ENCODE measurements at places on chromosomes 2 and 18.

DNA sequence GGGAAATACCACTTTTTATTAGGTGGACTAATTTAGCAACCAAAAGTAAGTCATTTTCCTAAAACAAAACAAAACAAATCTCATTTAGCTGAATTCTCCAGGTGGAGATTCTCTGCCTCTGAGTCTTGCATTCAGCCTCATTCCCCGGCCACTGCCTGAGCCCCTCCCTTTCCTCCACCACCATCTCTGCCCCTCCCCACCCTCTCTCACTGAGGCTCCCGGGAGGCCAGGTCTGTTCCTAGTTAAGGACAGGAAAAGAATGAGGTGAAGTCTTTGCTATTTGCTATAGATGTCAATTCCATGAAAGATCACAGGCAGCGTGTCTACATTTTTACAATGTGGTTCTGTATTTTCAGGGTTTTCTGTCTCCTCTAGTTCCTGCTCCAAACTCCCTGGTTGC is 83.0 kb upstream of the SOX11 start:
- DNase-seq, result no peak

GRCh38 chr18:51255693-51256092 is 58.2 kb upstream of the MEX3C start:
- no peak for DNase-seq

DNA sequence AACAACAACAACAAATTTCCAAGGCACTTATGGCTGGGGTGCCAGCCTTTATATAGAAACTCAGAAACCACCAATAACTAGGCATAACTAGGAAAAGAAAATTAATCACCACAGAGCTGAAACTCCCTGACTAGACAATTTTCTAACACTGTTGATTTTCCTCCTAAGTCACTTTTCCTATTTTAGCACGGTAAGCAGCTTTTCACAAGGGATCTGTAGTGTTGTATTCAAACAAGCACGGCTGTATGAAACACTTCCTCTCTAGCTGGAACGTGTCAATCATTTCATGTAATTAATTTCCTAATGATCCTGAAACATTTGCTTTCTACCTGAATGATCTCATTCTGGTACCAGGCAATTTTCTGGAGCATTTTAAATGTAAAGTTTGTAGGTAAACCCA is 645.0 kb downstream of the IRS1 start:
- no peak for DNase-seq

DNA sequence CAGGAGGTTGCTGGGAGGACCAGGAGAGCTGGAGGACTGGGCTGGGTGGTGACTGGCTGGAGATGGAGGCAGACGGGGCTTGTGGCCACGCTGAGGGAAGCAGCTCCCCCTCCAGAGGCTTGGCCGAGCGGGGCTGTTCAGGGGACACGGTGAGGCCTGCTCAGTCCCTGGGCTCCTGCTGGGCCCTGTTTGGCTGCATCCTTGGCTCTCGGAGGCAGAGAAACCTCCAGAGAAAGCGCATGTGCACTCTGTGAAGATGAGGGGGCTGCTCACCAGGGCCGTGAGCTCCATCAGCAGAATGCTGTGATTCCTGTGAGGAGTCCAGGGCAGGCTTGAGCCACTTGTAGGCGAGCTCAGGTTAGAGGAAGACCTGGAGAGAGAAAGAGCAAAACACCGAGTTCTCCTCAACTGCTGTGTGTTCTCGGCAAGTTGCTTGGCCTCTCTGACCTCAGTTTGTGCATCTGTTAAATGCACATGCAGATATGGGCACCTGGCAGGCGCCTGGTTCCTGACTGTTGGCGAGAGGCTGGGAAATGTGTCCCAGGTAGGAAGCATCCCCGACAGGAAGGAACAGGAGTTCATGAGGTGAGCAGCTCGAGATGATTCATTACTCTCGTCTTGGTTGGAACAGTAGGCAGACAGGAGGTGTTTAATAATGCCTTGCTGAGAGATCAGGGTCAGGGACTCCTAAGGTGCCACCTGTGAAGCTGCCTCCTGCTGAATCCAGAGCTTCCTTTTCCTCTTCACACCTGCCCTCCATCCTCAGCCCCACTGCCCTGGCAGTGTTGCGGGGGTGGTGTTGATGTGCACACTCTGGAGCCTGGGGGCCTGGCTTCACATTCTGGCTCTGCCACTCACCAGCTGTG is 941 bp downstream of the ZAP70 start:
- no peak for DNase-seq

DNA sequence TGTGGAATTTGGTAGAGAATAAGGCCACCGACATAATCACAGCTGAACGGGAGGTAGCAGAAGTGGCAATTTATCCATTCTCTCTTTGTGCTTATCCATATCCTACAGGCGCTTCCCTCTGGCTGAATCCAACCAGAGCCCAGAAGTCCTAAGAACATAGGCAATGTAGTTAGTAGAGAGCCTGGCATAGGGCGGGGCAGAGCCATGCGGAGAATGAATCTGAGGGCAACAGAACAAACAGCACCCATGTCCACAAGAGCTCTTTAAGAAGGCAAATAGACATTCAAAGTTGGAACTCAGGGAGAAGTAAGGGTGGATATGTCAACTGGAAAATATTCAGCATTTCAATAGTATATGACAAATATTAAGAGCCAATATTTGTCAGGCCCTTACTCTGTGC is 305.9 kb upstream of the VWC2L start:
- no peak for DNase-seq

GRCh38 chr2:119760956-119761275 is 1.2 kb downstream of the PTPN4 start:
- no peak for DNase-seq

DNA sequence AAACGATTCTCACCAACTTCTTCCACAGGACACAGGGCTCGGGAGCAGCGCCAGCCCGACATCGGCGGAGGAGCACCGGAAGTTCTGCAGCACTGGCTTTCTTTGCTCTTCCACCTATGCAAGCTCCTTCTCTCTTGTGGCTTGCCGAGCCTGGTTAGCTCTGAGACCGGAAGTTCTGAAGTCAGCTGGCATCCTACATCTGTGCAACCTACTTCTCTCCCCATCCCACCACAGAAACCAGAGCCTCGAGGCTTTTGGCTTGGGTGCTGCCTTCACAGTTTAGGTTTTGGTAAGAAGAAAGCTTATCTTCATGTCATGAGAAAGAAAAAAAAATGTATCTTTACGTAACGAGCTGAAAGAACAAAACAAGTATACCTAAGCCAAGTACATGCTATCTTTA is 111.7 kb downstream of the ANKRD44 start:
- peak; percentile 85 for DNase-seq

DNA sequence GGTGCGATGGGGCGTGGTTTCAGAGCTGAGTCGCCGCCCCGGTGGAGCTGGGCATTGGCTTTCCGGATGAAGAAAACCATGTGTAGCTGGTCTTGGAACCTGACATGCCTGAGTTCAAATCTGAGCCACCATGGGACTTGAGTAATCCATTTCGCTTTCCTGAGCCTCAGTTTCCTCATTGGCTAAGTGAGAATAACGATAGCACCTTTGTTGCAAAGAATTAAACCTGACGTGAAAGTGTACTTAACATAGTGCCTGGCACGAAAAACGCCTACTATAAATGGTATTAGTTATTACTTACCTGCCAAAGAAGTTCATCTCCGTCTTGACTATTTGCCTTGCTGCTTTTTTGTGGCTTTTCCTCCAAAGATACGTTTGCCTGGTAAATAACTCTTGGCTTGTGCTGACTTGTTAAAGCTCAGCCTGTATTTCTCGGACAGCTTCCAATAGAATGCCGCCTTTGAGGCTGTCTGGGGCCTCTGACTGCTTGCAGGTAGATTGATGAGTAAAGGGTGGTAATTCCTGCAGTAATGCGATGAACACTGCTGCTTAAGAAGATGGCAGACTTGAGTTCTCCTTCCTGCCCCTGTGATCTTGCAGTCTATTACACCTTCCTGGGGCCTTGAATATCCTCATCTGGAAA is 1.3 kb downstream of the CDCA7 start:
- DNase-seq, result no peak

DNA sequence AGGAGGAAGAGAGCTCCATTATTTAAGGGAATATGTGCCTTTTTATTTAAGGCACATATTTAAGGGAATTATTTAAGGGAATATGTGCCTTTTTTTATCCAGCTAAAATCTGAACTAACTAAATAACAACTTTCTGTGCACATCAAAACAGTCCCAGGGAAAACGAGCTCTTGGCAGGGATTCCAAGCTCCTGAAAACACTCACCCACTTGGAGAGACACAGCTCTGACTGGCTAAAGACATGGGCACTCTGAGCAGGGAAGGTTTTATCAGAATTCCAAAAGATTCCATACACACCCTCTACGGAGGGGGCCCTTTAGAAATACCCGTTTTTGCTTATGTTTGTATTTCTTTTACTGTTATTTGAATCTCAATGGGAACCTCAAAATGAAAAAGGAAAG is 181.0 kb downstream of the ZNF516 start:
- no peak for DNase-seq

DNA sequence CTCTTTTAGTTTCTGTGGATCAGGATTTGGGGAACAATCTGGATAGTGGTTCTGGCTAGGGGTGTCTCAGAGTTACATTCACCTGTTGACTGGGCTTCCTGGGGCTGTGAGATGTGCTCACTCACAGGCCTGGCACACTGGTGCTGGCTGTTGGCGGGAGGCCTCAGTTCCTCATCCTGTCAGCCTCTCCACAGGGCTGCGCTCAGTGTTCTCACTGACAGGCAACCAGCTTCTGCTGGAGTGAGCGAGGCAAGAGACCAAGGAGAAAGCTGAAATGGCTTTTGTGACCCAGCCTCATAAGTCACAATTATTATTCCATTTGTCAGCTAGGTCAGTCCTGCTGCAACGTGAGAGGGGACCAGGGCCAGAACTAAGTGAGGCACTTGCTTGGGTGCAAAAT is 180.6 kb upstream of the GLI2 start:
- DNase-seq, result no peak

- DNase-seq, result no peak
Measured at GRCh38 chr18:55340998-55341397, 247.0 kb downstream of the TCF4 start.

- DNase-seq, result no peak
Measured at GRCh38 chr2:134926231-134926931, 7.8 kb downstream of the CCNT2 start.

DNA sequence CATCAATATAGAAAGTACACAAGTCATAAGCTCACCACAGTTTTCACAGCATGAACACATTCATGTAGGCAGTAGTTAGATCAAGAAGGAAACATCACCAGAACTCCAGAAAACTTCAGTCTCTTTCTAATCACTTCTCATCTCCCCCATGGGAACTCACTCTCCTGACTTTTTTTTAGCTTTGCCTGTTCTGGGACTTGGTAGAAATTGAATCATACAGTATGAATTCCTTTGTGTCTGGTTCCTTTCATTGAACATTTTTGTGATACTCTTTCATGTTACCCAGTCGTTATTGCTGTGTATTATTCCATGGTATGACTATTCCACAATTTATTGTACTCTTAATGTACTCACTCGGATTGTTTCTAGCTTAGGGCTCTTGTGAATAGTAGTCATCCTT is 160.2 kb downstream of the TAF4B start:
- DNase-seq, result no peak

GRCh38 chr18:42915299-42915698 is 200.2 kb downstream of the RIT2 start:
- no peak for DNase-seq

- DNase-seq, result no peak
Measured at GRCh38 chr2:235940330-235940729, 227.9 kb downstream of the GBX2 start.

- DNase-seq, result no peak
Measured at GRCh38 chr2:56013475-56013874, 89.9 kb upstream of the EFEMP1 start.

DNA sequence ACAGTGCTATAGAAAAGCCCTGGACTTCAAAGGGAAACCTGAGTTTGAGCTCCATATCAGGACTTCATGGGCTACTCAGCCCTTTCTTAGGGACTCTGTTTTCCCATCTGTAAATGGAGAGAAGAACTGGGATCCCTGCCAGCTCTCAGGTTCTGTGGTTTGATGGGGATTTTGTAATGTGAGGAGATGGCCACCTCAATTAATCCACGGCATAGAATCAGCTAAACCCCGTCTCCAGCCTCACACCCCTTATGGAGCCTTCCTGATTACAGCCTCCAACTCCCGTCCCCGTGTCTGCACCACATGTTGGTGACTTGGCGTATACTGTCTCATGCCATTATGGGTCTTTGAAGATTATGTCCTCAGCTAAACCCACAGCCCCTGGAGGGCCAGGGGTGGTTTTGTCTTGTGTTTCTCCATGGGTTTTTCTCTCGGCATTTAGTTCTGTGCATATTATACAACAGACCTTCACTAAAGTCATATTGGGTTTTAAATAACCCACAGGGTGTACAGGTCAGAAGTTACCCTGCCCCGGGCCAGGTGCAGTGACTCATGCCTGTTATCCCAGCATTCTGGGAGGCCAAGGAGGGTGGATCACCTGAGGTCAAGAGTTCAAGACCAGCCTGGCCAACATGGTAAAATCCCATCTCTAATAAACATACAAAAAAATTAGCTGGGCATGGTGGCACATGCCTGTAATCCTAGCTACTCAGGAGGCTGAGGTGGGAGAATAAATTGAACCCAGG is 63.8 kb upstream of the PPP1CB start:
- DNase-seq, result no peak

DNA sequence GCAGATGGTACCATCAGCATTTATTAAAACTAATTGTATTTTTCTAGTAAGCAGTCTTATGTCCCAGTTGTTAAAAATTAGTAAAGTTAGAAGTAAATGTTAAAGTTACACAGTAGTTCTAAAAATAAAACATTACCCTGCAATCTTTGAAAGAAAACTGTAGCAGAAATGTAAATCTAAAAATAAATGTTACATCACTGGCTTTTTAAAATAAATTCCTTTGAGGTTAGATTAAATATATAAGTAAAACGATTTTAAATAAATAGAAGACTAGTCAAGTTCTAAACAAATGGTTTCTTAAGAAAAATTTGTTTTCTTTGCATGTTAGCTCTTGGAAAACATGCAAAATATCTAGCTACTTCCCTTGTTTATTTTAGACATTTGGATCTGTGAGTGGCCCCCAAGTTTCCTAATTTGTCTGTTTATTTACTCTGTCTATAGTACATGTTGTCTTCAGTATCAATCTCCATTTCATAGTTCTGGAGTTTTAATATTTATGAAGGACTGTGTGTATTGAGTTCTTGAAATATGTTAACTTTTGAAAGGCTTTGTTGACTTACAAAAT is 58.2 kb downstream of the GLS start:
- no peak for DNase-seq

GRCh38 chr2:60602828-60603532 is 49.5 kb upstream of the BCL11A start:
- DNase-seq, result no peak

DNA sequence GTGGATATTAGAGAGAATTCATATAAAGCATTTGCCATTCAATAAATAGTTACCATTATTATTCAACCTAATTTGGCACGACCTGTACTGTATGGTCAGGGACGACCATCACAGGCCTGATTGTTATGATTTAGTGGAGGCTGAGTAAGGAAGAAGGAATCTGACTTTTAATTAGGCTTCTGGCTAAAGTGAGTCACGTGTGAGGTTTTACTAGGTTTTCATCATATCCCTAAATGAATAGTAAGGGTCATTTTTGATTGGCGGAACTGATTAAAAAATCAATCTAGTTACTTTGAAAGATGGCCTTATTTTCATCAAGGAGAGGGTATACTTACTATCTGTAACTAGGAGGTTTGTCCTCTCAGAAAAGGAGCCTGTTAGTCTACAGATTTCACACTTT is 143.4 kb downstream of the ADCYAP1 start:
- no peak for DNase-seq

GRCh38 chr18:2985628-2986027 is 27.3 kb downstream of the LPIN2 start:
- DNase-seq, result no peak

All from stimulated activated CD8-positive, alpha-beta memory T cell treated with anti-CD3 and anti-CD28 coated beads, Interleukin-15, amount 100 ng/mL, for 48 hours (primary cell).